Immature natural killer cell (primary cell): ENCODE measurements at places on chromosomes 7 and 10.

DNA sequence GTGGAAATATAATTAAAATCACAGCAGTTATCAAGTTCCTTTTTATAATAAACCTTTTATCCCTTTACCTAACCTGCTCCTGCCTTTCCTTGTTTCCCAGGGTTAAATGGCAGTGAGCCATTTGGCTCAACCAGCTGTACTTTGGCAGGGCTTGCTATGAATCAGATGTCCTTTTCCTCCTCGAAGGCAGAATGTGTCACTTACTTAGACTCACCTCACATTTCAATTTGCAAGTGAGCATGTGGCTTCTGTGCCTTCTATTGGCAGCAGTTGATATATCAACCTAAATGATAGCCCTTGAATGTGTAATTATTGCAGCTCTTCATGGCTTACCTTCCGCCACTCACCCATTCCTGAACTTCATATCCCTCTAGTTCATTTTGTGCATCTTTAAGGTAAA, 301.7 kb downstream of the CSTF2T start:
- no peak for DNase-seq

DNA sequence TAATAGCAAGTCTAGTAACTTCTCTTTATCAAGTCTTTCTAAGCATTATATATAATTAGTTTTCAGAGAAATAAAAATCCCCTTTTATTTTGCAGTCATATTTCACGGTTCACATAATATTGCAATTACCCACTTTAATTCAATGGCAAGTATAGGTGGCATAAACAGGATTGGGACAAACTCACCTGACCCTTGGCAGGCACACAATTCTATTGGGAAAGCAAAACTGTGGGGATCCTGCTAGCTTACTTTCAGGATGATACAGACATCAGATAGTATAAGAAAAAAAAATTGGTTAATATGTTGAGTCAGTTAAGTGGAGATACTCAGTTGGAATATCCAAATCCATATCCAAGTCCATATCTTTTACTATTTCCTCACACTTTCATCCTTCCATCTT, 294.8 kb downstream of the SNX13 start:
- DNase-seq: no peak

- DNase-seq: no peak
Observed at GRCh38 chr10:61189912-61190311, 245.9 kb upstream of the RHOBTB1 start.

DNA sequence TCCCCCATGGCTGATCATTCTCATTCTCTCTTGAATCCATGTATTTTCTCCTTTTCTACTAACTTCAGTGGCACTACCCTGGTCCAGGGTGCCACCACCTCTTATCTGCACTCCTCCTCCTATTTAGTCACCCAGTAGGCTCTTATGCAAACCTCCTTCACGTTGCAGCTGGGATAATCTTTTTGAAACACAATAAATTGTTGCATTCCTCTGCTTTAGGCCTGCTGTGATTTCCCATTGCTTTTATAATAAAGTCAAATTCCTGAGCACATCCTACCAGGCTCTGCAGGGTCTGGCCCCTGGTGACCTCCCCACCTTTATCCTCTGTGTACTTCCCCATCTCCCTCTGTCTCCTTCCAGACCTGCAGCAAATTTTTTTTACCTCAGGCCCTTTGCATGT, 112.7 kb upstream of the KIAA1217 start:
- DNase-seq: no peak

DNA sequence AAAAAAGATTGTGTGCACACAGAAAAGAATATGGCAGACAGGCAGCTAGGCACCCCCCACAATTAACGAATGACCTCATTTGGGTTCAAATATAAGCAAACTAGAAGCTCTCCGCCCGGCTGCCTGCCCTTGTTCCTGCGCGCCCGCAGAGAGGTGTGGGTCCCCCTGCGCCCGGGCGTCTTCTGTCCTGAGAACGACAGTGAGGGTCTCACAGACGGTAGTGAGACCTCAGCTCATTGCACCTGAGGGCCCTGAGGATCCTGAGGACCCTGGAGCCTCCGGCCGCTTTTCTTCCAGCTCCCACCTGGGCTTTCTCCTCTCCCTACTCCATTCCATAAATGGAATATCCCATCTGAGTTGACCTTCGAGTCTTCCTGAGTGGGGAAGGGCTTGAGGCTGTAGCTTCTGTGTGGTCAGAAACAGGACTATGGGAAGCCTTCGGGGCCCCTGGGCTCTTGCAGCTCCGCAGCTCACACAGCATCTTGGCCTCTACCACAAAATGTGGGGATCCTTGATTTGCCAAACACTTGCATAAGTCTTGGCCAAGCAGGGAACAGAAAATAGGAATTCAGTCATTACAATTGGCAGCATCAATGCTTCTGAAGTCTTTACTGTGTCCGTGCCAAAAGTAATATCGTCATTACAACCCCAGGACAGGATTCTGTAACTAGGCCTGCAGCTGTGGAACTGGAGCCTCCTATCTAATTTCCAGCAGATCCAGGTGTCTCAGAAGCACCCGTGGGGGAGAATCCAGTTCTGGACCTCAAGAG, 43.8 kb downstream of the JAKMIP3 start:
- no peak for DNase-seq

GRCh38 chr10:6953271-6953801, 373.3 kb upstream of the PRKCQ start:
- DNase-seq: no peak

- no peak for DNase-seq
Observed at GRCh38 chr10:114432566-114433093, 28.3 kb upstream of the AFAP1L2 start.

DNA sequence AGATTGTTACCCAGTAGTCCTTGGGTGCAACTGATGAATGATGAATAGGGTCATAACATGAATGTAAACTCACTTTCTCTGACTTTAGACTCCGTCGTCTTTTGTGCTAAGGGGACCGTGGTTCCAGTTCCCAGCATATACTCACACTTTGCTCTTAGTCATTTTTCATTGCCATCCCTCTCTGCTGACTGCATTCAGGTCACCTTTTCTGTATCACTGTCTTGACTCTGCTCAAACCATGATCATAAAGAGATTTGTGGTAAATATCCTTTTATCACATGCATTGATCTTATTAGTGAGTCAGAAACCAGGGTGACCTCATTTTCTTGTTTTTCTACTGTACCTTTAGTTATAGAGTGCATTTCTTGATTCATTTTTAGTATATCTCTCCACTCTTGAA, 141.1 kb upstream of the AGR3 start:
- DNase-seq: no peak

GRCh38 chr10:78059906-78060702, 26.4 kb downstream of the RPS24 start:
- DNase-seq: no peak

DNA sequence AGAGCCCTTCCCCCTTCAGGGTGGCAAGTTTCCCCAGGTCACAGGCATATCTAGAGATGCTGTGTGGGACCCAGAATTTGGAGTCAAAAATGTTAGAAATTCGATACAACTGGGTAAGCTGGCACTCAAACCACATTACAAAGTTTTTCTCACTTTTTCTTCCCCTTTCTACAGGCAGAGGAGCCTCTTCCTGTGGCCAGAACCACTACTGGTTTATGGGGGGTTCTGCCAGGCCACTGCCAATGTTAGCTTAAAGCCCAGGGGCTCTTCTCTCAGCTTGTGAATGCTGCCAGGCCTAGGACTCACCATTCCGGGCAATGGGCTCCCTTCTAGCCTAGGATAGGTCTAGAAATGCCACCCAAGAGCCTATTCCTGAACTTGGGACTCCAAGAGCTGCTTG, 617.9 kb upstream of the PHF14 start:
- no peak for DNase-seq

DNA sequence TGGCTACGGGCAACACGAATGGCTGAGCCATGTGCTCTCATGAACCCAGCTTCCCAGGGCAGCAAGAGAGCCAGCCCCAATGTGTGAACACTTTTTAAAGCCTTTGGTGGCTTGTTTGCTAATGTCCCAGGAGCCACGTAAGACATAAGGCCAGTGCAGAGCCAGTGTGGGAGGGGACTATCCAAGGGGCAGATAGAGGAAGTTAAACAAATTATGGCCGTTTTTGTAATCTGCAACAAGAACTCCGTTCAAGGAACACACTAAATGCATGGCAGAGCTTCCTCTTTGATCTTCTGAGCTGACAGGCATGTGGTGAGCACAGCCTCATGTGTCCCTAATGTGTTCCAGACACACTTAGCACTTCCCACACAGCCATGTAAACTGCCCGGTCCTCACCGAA, 133.3 kb downstream of the TEX36 start:
- DNase-seq: no peak

DNA sequence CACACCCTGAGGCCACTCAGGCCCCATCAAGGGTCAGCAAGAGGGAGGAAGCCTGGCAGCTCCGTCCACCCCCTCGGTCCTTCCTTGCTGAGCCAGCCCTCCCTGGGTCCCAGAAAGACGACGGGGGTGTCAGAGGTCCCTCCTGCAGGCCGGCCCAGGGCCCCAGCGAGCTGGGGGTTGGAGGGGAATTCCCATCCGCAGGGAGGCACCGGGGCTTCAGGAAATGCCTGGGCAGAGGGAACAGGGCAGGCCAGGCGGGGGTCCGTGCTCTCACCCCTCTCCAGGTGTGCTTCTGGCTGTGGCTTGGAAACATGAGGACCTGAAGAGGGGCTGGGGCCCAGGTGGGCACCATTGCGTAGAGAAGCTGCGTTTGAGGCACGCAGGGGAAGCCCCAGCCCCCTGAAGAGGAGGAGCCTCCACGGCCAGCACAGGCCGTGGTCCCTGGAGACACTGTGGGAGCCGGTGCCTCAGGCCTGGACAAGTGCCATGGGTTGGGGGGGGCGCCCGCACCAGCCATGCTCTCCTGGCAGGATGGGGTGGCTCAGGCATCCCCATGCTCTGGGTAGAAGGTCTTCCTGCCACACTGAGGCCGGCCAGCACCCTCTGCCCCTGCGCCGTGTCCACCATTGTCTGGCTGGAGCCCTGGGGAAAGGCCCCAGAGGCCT, 66.7 kb downstream of the PDGFA start:
- no peak for DNase-seq

DNA sequence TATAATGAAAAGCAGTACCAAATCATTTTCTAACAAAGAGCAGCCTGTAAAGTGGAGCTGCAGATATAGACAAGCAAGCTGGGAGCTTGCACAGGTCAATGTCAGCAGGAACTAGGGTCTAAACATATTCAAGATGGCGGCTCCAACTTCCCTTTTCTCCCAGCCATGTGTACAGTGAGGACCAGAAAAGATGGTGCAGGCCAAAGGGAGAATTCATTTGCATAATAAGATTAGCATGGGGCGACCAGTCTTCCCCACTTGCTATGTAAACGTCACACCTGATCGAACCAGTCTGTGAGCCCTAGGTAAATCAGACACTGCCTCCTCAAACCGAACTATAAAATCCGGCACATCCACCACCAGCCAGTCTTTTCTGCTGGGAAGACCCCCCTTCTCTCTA, 4.4 kb upstream of the RAPGEF5 start:
- no peak for DNase-seq

DNA sequence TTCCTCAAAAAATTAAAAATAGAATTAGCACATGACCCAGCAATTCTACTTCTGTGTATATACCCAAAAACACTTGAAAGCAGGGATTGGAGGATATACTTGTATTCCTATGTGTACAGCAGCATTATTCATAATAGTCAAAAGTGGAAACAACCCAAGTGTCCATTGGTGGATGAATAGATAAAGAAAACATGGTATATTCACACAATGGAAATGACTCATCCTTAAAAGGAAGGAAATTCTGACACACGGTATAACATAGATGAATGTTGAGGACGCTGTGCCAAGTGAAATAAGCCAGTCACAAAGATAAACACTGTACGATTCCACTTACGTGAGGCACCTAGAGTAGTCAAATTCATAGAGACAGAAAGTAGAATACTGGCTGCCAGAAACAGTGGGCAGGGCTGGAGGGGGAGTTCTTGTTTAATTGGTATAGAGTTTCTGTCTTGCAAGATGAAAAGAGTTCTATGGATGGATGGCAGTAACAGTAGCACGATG, 26.6 kb upstream of the KAT6B start:
- DNase-seq: no peak

DNA sequence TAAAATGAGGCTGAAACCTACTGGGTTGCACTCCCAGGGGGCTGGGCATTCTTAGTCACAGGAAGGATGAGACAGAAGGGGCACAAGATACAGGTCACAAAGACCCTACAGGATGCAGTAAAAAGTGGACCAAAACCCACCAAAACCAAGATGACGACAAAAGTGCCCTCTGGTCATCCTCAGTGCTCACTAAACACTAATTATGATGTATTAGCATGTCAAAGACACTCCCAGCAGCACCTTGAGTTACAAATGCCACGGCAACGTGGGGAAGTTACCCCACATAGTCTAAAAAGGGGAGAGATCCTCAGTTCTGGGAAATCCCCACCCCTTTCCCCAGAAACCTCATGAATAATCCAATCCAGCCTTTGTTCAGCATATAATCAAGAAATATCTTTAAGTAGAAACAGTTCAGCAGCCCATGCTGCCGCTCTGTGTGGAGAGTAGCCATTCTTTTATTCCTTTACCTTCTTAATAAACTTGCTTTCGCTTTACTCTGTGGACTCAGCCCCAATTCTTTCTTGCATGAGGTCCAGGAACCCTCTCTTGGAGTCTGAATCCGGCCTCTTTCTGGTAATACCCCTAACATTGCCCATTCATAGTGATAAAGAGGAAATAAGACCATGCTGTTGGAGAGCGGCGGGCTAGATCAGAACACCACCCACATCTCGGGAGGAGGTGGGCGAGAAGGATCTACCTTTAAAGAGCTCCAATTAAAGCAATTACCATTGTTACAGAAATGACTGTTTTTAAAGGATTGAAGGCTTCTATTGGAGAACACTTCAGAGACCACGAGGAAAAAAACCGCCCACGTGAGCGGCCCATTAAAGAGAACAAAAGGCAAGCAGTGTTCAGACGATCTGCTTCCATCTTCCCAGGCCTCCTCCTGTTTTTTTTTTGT, 170.9 kb downstream of the USP6NL start:
- no peak for DNase-seq

- DNase-seq: no peak
Observed at GRCh38 chr7:20779041-20779440, 7.6 kb downstream of the SP8 start.

DNA sequence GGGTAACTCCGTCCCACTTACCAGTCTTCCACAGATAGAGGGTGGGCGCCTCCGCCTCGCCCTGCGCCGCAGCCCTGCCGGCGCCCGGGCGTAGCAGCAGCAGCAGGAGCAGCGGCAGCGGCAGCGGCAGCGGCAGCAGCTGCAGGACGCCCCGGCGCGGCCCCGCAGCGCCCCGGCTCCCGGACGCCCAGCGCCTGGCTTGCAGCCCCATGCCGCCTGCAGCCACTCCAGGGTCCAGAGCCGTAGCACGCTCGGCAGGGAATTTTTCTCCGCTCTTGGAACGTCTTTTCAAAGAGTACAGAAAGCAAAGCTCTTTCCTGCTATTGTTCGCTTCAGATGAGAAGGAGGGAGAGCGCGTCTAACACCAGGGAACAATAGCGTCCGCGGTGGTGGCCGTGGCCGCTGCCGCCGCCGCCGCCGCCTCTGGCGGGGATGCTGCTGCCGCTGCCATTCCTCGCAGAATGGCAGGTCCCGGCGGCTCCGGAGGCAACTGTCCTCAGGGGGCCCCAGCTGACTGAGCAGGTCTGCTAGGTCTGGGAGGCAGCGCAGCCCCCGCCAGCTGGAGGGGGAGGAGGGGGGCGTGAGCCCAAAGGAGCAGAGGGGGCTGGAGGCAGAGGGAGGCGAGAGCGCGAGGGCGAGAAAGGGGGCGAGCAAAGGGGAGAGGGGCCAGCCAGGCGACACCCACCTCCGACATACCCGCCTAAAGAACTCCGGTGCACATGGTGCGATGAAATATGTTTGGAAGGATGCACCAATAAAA, at the start of gene THSD7A:
THSD7A (minus strand) TSS at position 463 of the 760 bp plus-strand sequence; CDS start at position 211, 252 bp downstream.
- DNase-seq: no peak
